Activated naive CD8-positive, alpha-beta T cell treated with anti-CD3 and anti-CD28 coated beads for 36 hours (primary cell): ENCODE measurements at places on chromosomes 5 and 9. TPM values are rescaled to one million over a fixed set of nuclear protein-coding genes. Genes with fewer than 3 reads are reported as not detected.

ANGPTL2 gene
- total RNA-seq: not detected

DNA sequence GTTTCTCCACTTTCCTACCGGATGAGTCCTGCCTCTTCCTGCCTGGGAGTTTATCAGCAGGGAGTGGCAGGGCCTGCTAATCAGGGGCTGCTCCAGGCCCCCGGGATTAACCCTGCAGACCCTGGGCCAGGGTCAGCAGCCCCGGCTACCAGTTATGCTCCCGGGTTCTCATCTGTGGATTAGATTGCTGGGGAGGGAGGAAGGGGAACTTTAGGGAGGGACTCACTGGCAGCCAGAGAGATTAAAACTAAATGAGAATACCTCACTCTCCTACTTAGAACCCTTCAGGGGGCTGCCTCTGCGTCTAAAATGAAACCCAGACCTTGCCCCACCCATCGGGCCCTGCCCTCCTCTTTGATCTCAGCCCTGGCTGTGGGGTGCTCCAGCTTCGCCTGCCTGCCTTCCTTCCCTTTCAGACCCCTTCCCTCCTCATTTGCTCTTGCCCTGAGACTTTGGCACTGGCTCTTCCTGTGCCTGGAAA, 130.5 kb upstream of the HAND1 start:
- no peak for DNase-seq

- peak; percentile 66 for DNase-seq
Measured at GRCh38 chr9:133619791-133620190, 10.6 kb upstream of the FAM163B start.

ARSI gene
- not detected for total RNA-seq

- DNase-seq: peak; percentile 55
Measured at GRCh38 chr9:89421595-89421994, 76.3 kb downstream of the SEMA4D start.

- DNase-seq: no peak
Measured at GRCh38 chr9:108117795-108118194, 628.2 kb upstream of the KLF4 start.

DNA sequence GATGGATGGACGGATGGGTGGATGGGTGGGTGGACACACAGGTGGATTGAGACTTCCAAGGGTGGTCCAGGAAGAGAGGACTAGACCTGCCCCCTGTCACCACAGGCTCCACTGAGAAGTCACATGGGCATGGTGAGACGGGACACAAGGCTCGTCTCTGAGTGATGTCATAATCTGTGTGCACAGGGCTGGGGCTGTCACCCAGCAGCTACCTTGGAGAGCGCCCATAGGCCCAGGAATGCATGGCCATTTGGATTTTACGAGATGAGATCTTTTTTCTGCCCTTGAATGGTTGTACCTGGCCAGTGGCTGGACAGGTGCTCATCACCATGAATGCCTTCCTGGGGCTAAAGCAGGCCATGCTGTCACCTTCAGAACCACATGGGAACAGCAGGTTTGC, 3.1 kb downstream of the OLFM1 start:
- DNase-seq: no peak

SURF2 gene
- 30.7 TPM for total RNA-seq

RNF180 gene
- total RNA-seq: not detected

DNA sequence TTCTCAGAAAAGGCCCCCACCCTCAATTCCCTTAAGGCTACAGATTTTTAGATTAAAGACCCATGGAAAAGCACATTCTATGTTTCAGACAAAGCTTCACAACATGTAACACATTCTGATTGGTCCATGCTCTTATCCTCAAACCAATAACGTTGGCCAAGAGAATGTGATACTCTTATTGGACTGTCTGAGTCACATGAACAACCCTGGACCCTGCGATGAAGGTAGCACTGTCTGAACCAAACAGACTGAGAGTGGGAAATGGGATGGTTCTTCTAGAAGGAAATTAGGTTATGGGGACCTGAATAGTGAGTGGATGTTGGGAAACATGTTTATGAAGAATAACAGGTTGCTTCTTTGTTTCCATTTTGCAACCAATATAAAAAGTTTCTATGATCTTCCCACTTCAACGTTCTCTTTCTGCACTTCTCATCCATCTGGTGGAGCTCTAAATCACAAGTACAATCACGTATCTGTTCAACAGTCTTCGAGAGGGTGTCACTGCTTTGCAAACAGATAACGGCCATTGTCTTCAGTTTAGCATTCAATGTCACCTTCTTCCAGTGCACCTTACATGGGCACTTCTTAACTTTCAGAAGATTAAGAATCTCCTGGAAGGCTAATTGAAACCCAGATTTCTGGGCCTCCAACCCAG, 81.6 kb downstream of the PTCH1 start:
- DNase-seq: no peak

FAM120A gene
- total RNA-seq: 121 TPM

SLC34A1 gene
- not detected for total RNA-seq

NUTM2F gene
- not detected for total RNA-seq

TYRP1 gene
- total RNA-seq: not detected

- no peak for DNase-seq
Measured at GRCh38 chr5:37575541-37576489, 196.7 kb downstream of the WDR70 start.

DNA sequence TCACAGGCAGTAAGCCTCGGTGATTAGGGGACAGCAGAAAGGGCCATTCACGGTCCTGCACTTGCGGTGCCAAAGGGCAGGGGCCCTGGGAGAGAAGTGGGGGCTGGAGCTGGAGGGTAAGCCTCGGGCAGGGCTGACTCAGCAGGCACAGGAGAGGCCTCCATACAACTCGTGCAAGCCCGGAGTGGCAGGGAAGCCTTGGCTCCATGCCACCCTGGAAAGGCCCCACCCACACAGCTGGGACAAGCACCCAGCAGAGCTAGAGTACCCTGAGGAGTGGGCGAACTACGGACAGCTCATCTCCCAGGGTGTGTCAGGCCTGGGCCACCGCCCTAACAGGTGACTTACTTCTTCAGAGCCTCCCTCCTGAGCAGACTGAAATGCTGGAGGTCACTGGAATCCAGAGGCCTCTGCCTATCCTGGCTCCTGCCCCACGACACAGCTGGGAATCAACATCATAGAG, 5.6 kb upstream of the CAMK2A start:
- no peak for DNase-seq

- peak; percentile 29 for DNase-seq
Measured at GRCh38 chr5:44875661-44876605, 67.2 kb downstream of the MRPS30 start.

DNA sequence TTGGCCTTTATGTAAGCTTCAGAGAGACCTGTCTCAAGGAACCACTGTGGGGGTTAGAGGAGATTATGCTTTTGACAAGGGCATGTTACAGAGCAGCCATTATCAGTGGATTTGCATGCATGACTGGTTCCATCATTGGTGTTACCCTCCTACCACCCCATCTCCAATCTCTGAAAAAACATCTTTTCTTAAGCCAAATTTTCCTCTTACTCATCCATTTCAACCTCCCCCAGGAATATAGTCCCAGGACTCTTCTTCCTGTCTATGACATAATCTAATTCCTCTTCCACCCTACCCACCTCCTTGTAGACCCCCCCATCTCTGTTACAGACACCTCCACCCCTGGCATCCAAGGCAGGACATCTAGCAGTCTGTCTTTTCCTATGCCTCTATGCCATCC, 33.1 kb upstream of the ADRB2 start:
- DNase-seq: no peak
